ENCODE measurements at places on chromosomes 5 and 9.

DNA sequence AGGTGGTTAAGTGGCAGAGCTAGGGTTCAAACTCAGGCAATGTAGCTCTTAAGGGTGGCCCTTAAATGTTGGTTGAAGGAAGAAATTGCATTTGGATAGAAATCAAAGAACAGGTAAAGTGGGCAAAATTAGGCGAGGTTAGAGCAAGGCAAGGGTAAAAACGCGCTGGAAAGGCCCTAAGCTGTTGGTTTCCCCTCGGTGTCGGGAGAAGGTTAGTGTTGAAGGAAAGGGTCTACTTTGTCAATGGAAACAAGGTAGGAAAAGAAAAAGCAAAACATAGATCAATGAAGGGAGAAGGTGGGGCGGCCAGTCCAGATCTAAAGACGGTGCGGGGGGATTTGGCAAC lies 431 bp downstream of the FASTKD3 start:
- no peak for DNase-seq

DNA sequence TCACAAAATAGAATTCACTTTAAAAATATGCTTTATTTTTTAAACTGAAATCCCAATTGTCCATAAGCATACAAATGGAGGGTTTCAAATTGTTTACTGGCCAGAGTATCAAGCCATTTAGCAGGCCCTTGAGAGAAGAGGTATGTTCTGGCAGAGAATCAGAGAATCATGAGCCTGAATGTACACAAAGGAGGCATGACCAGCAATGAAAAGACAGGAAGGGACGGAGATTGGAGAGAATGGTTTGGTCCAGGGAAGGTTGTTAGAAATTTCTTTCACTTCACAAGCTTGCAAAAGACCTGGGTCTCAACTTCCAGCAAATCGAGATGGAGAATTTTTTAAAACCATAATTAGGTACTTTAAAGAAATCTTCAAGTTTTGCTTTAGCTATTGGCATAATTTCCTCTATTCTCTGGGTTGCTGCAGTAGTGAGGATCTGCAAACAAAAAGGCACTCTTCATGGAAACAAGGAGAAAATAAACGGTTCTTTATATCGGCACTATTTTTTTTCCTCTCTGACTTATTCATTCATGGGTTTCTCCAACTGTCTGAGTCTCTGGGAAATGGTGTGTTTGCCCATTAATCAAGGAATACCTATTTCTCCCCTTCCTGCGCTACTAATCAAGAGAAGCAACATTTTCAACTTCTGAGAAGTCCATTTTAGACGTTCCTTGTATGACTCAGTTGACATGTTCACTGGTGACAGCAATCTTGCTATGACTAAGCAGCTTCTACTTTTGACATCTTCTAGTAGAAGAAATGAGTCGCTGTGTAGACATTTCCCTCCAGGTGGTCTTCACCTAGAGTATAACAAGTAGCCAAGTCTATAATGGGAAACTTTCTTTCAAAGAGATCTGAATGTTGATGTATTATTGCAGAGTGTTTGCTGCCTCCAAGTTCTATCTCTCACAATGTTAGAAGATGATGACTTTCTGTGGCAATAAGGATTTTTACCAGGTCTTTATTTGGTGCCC lies 23.1 kb upstream of the ERCC6L2 start:
- no peak for DNase-seq

DNA sequence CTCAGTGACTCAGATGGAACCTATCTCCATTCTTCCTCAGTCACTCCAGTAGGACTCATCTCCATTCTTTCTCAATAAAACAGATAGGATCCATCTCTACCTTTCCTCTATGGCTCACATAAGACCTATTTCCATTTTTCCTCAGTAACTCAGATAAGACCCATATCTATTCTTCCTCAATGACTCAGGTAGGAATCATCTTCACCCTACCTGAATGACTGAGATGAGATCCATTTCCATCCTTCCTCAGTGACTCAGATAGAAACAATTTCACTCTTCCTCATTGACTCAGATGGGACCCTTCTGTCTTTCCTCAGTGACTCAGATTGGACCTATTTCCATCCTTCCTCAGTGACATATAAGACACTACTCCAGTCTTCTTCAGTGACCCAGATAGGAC lies 165.1 kb downstream of the FBXO4 start:
- no peak for DNase-seq

- DNase-seq, result no peak
These were observed 20.7 kb upstream of the TRMT10B start for GRCh38 chr9:37732952-37733351.

GRCh38 chr9:127628758-127629467 lies 16.8 kb downstream of the STXBP1 start:
- no peak for DNase-seq

DNA sequence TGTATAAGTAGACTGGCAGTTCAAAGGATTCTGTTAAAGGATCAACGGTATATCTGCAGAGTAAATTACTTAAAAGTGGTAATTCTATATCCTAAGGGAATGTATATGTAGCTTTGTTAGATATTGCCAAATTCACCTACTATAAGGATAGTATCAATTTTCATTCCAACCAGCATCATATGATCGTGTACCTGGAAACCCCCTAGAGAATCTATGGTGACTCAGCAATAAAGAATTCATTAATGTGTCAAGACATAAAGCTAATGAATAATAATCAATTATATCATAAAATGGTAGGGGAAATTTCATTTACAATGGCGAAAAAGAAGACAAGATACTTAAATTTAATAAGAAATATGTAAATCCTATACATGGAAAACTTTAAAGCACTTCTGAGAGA lies 234.1 kb upstream of the ACTBL2 start:
- no peak for DNase-seq

GRCh38 chr9:90870621-90871326 lies 69.2 kb downstream of the SYK start:
- DNase-seq, result peak; percentile 11

All from stimulated activated CD4-positive, alpha-beta T cell treated with anti-CD3 and anti-CD28 coated beads, Interleukin-1b, Interleukin-23, amount 100 ng/mL, for 24 hours (primary cell).